Non-pigmented ciliary epithelial cell (primary cell): ENCODE measurements at places on chromosomes 1 and 21.

DNA sequence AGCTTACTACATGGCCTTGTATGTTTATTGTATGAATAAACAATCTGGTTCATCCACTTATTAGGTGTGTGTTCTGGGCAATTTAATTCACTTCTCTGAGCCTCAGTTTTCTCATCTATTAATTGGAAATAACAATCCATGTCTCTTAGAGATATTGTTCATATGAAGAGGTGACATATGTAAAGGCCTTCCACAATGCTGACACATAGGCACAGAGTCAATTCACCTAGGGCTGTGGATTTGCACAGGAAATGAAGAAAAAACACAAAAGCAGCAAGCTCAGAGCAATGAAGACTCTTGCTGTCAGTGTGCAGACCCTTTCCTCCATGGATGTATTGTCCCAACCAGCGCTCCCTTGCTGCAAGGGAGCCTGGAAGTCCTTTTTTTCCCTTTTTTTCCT, 195.2 kb upstream of the CAMK1G start:
- no peak for DNase-seq

GRCh38 chr1:162541619-162542141, 19.8 kb upstream of the UAP1 start:
- DNase-seq: peak; percentile 93

GRCh38 chr1:114043548-114043947, 64.3 kb downstream of the OLFML3 start:
- no peak for DNase-seq

DNA sequence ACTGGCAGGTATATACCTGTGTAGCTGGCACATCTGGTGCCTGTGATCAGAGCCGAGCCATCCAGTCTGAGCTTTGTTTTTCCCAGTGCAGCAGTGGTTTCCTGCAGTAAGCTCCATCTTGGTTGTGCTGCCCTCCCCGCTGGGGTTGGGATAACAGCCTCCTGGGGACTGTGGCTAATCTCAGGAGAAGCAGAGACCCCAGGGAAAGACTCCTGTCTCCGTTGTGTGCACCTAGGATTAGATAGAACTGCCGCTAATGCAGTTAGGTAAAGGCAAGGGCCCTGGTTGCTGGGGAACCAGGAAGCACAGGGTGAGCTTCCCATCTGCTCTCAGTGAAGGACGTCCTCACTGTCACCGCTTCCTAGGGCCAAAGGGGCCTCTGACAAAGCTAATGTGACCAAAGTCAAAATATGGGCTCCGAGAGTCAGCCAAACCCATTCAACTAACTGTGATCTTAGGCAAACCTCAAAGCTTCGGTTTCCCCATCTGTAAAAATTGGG, 20.0 kb downstream of the ROR1 start:
- no peak for DNase-seq

- DNase-seq: no peak
Measured at GRCh38 chr1:76293831-76294230, 219.3 kb downstream of the ST6GALNAC3 start.

GRCh38 chr1:47758341-47759250, 238.6 kb downstream of the TRABD2B start:
- peak; percentile 10 for DNase-seq

DNA sequence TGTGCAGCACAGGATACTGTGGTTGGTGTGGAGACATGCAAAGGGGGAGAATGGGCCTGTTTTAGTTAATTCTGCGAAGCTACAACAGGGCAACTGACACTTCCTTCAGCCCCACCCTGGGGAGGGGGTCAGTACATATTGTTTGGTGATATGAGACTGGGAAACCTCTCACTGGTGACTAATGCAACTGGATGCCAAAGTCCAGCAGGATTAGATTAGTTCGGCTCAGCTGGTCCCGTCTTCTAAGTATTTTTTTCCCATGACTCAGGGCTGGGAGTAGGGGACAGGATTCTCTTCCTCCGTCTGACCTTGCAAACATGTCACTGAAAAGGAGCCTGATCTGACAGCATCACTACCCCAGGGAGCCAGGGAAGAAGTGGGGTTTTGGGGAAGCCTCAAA, 43.0 kb downstream of the PLXNA2 start:
- peak; percentile 97 for DNase-seq

DNA sequence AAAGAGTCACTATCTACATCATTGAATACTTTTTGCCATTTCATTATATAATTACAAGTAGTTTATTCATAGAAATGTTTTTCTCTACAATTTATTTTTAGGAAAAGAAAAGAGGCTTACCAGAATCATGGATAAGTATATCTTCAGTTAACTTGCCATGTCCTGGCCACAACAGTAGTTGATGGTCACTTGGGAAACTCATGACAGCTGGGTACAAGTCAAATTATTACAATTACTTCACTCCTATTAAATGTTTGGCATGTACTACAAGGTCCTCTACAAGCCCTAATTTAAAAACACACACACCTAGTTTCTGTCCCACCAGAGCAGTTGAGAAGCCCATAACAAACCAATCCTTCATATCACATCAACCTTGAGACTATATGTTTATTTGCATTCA, 29.4 kb downstream of the PALMD start:
- DNase-seq: no peak

DNA sequence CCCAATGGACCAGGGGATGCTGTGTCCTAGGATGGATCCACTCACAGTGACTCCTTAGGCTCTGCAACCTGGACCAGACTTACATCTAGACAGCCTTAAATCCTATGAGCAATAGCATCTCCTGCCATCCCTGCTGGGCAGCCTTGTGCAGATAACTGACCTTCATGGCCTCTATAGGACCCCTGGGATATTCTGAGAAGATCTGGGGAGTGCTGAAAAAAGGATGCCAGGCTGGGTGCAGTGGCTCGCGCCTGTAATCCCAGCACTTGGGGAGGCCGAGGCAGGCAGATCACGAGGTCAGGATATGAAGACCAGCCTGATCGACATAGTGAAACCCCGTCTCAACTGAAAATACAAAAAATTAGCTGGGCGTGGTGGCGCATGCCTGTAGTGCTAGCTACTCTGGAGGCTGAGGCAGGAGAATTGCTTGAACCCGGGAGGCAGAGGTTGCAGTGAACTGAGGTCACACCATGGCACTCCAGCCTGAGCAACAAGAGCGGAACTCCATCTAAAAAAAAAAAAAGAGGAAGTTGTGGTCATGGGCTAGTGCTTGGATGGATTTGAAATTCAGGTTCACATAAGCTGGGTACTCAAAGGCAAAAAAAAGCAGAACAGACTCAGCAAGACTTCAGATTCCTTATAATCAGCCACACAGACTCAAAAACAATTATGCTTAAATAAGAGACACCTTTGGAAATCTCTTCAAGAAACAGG, 10.9 kb upstream of the SH2D1B start:
- DNase-seq: no peak

DNA sequence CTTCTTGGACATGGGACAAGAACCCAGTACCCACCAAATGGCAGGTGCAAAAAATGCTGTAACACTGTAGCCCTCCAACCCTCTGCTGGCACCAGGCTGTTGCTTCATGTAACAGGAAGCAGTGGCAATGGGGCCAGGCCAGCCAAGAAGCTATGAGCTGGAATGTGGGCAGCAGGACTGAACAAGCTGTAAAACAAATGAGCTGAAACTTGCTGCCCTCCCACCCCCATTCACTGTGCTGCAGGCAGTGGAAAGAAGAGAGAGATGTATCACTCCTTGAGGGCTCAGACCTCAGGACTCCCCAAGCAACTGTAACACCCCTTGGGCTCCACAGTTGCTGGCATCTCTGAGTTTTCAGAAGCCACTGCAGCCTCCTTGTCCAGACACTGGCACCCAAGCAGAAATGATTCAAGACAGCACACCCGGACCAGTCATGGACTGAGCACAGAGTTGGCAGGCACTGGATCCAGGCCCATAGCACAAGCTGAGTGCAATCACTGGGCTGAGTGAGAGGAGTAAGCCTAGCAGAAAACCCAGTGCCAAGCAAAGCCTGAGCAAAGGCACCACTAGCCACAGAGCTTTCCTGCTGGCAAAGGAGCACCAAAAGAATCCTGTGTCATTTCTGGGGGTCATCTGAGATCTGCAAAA, 321.4 kb upstream of the CXADR start:
- DNase-seq: no peak

- no peak for DNase-seq
Measured at GRCh38 chr1:83905315-83905907, 93.5 kb downstream of the TTLL7 start.

DNA sequence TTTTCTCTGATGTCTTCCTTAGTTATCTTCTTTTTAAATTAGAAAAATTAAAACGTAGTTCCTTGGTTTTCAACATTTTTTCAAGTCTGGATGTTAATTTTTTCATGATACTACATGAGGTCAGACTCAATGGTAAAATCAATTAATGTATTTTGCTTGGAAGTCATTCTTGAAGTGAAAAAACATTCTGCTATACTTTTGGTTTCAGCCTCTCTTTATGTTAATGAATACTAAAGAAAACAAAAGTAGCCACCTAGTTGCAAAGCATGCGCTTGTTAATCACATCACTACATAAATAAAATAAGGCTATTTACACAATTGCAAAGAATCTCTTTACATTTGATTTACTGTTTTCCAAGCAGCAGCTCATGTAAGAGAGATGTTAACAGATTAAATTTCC, 170.4 kb downstream of the LIPI start:
- no peak for DNase-seq

DNA sequence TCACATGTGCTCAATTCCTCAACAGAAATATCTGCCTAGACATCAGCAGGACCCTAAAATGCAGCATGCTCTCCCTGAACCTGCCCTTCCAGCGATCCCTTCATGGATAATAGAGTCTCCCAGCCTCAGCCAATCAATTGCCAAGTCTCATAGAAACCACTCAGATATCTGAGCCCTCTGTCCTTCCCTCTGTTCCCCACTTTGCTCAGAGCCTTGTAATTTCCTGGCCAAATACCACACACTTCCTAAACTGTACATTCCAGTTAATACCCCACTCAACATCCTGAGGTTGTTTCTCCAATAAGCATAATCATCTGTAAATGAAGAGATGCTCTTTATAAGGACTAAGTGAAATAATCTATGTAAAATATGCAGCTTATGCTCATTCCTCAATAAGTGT, 59.3 kb upstream of the PTGFRN start:
- DNase-seq: no peak

GRCh38 chr1:226902601-226903000, 32.2 kb downstream of the PSEN2 start:
- no peak for DNase-seq

DNA sequence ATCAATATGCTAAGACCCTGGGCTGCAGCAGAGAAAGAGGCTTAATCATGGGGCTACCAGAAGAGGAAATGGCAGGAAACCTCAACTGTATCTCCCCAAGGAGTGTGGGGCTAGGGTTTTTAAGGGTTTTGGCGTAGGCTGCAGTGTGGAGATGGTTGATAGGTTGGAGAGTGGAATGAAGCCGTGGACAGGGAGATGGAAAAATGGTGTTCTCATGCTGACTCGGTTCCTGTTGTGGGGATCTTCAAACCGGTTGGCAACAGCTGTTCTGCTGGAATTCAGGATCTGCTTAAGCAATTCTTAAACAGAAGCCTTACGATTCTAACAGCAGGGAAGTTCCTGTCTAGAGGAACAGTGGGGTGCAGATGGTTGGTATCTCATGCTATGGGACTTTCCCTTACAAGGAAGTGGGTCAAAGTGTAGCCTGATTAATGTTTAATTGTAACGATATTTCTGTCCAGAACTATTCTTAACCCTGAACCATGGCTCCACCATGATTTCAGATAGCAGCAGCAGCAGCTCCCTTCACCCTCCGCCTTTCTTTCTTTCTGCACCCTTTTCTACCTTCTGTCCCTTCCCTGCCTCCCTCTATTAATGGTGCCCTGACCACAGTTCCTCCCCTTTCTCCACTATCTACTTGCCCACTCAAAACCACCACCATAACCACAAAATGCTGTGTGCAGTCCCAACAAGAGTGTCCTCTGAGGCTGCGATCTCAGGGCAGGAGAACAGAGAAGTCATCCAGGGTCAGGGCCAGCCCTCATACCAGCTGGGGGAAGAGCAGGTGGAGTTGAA, 30.8 kb downstream of the RSPH1 start:
- DNase-seq: peak; percentile 32
